ENCODE measurements at places on chromosomes 6 and 20.

- no peak for DNase-seq
Observed at GRCh38 chr6:91161246-91161645, 574.4 kb upstream of the MAP3K7 start.

- DNase-seq, result no peak
Observed at GRCh38 chr20:21528870-21529269, 15.0 kb upstream of the NKX2-2 start.

GRCh38 chr6:122323361-122323760 is 76.1 kb upstream of the HSF2 start:
- DNase-seq, result peak; percentile 24

- peak; percentile 36 for DNase-seq
Observed at GRCh38 chr20:53162251-53162835, 190.2 kb downstream of the TSHZ2 start.

- no peak for DNase-seq
Observed at GRCh38 chr6:40349123-40349900, 237.9 kb downstream of the LRFN2 start.

DNA sequence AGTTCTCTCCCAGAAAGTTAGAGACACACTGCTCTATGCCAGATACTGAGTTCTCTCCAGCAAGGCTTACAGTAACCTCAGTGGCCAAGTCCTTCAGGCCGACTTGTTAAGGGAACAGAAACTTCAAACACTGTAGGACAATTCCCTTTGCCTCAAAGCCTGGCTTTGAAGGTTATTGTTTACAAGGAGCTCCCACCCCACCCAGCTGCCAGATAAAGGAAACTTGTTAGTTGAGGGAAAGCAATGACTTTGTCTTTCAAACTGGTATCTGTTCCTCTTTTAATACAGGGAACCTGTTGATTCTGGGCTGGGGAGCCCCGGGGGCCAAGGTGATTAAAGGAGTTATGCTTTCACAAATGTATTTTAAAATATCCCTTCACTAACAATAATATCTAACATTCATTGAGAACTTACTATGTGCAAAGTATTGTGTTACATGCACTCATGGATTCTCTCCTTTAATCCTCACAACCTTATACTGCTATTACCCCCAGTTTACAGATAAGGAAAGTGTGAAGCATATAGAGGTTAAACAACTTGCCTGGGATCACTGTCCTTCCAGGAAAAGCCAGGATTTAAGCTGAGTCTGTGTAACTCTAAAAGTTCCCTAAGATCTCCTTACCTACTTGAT is 27.6 kb upstream of the CDKN1A start:
- no peak for DNase-seq

Measured in DMS53 (cell line).